ENCODE measurements at places on chromosomes 11 and 22.

DNA sequence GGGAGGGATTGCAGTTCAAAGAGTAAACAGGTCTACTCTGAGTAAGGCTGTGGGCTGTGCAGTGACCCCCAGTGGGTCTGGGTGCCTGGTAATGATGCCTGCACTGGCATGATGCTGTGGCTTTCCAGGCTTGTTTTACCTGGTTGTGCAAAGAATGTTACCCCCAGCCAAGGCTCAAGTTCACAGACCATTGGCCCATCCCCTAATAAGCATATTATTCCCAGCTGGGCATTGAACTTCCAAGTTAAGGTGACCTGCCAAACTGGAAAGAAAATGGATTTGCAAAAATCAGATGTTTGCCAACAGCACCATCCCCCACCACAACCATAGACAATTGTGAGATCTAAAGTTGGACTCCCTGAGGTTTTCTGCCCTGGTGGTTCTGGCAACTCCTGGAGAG is 7.9 kb upstream of the EHF start:
- no peaks in the 10 kb centered on the region for H3K27me3 ChIP-seq
- H3K4me1 ChIP-seq = peaks cover 6% of the 10 kb centered on the region
- no peak overlapping the region for H3K4me3 ChIP-seq
- H3K27ac ChIP-seq = no peak overlapping the region
- no peaks in the 10 kb centered on the region for H3K36me3 ChIP-seq

DNA sequence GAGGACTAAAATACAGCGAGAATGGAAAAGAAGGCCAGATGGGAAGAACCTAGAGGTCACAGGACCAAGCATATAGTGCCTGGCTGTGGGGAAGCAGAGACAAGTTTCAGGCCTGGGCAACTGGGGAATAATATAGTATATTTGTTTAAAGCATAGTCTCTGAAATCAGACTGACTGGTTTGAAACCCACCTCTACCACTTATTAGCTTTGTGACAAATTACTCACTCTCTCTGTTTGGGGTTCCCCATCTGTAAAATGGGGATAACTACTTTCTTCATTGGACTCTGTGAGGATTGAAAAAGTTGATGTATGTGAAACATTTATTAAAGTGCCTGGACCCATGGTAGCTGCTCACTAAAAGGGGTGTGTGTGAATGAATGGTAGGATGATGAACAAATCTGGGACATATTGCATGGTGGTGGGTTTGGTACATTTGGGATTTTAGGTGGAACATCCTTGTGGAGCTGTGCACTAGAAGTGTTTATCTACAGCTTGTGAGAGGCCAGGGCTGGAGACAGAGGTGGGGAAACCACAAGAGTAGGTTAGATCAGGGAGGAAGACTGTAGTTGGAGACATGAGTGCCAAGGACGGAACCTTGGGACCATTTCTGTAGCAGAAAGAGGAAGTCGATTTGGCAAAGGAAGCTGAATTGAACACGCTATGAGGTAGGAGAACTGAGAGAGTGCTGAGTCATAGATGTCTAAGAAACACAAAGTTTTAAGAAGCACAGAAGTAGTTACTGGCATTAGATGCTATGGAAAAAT is 52.6 kb downstream of the SWAP70 start:
- no peaks in the 10 kb centered on the region for H3K27me3 ChIP-seq
- no peak overlapping the region for H3K4me3 ChIP-seq
- no peaks in the 10 kb centered on the region for H3K36me3 ChIP-seq
- peak overlapping the region; percentile 29 for H3K27ac ChIP-seq
- H3K4me1 ChIP-seq = no peaks in the 10 kb centered on the region

DNA sequence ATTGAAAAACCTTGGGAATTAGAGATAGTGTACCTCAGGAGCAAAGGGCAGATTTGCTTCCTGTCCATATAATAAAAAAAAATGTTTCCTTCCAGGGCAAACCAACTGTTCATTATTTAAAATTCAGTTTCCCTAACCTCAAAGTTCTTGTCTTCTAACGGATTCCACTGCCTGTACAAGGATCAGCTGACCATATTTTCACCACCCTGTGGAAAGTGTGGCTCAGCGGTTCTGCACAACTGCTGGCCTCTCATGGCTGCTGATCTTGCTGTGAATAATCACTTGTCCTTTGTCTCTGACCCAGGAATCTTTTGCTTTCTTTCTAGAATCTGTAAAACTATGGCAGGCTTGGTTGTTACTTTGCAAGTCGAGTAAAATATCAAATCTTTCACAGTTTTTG is 1732.5 kb upstream of the RAG2 start:
- H3K27me3 ChIP-seq = no peaks in the 10 kb centered on the region
- no peaks in the 10 kb centered on the region for H3K4me1 ChIP-seq
- H3K4me3 ChIP-seq = no peak overlapping the region
- H3K36me3 ChIP-seq = no peaks in the 10 kb centered on the region
- DNase-seq = no peak
- no peak overlapping the region for H3K27ac ChIP-seq

GRCh38 chr11:130188047-130188446 is 28.5 kb downstream of the ST14 start:
- peak overlapping the region; percentile 97 for H3K27ac ChIP-seq
- no peak overlapping the region for H3K4me3 ChIP-seq
- peaks cover 67% of the 10 kb centered on the region for H3K36me3 ChIP-seq
- no peak for DNase-seq
